ENCODE measurements at places on chromosomes 11 and 22. TPM values are rescaled to one million over a fixed set of nuclear protein-coding genes. Genes with fewer than 3 reads are reported as not detected.

Gene NLRP14
- total RNA-seq: 0.24 TPM

Gene OR2D2
- total RNA-seq: not detected

Gene KLHDC7B
- total RNA-seq: 0.24 TPM

Gene KCNK4
- total RNA-seq: not detected

Gene KRTAP5-7
- total RNA-seq: not detected

Gene MYBPC3
- not detected for total RNA-seq
